ENCODE measurements at places on chromosomes 3 and 15.

DNA sequence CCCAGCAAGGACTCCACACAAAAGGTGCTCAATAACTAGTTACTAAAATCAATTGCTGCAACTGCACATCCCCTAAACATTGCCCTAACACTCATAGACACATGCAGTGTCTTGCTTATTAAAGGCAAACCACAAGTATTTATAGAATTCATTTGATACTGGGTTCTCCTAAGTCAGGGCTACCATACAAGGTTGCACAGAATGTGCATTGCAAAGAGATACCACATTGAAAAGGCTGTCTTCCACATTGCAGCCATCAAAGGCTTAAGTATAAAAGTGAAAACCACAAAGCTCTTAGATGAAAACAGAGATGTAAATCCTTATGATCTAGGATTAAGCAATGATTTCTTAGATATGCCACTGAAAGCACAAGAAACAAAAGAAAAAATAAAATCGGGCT lies 33.6 kb upstream of the TOPAZ1 start:
- no peak for DNase-seq

- DNase-seq = no peak
These were observed 10.8 kb downstream of the THRB start for GRCh38 chr3:24483873-24484272.

DNA sequence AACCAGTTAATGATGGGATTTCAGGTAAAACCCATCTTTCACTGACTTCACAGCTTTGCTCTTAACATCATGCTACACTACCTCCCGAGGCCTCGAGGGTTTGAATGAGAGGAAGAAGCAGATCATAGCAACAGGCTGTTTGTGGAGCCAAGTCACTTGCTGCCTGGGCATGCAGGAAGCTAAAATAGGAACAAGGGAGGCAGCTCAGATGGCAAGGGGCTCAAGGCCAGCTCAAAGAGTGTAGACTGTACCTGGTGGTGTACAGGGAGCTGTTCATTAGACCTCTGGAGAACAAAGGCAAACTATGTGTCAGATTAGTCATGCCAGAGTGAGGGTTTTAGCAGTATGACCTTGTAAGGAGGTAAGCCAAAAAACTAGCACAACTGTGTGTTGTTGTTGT lies 28.8 kb downstream of the ARRDC4 start:
- no peak for DNase-seq

- DNase-seq = no peak
These were observed 794.8 kb downstream of the MCTP2 start for GRCh38 chr15:95025924-95026728.

DNA sequence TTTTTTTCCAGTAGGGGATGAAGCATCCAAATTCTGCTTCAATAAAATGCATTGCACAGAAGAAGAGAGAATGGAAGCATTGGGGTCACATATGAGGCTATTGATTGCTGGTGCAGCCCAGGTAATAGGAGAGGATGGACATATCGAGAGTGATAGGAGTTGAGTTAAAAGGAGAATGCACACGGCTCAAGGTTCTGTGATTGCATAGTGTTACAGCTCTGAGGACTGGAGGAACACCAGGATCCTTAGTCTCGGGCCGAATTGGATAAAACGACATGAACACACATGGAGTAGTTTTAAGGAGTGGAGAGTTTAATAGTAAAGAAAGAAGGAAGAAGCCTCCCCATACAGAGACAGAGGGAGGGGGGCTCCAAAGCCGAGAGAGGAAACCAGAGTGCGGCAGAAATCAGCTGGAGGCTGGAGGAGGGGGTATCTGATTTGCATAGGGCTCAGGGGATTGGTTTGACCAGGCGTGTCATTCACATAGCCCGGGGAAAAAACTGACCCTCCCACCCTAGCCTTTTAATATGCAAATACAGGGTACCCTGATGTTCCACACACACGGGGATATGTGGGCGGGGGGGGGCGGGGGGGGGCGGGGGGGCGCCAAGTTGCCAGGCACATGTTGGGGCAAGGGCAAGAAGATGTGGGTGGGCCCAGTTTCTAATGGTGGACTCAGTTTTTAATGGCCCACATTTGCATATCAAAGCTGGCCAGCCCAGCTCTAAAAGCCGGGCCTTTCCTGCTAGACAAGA lies 156.9 kb downstream of the AGBL1 start:
- DNase-seq = no peak

DNA sequence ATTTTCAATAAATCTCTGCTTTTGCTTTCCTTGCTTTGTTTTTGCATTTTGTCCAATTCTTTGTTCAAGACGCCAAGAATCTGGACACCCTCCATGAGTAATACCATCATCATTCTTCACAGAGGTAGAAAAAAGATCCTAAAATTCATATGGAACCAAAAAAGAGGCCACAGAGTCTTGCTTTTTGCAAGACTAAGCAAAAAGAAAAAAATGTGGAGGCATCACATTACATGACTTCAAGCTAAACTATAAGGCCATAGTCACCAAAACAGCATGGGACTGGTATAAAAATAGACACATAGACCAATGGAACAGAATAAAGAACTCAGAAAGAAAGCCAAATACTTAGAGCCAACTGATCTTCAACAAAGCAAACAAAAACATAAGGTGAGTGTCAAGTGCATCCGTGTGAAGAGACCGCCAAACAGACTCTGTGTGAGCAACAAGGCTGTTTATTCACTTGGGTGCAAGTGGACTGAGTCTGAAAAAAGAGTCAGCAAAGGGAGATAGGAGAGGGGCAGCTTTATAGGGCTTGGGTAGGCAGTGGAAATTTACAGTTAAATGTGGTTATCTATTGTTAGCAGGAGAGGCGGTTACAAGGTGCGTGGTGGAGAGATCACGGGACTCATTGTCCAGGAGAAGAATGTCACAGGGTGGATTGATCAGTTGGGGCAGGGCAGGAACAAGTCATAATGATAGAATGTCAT lies 10.9 kb downstream of the STRIT1 start:
- no peak for DNase-seq

DNA sequence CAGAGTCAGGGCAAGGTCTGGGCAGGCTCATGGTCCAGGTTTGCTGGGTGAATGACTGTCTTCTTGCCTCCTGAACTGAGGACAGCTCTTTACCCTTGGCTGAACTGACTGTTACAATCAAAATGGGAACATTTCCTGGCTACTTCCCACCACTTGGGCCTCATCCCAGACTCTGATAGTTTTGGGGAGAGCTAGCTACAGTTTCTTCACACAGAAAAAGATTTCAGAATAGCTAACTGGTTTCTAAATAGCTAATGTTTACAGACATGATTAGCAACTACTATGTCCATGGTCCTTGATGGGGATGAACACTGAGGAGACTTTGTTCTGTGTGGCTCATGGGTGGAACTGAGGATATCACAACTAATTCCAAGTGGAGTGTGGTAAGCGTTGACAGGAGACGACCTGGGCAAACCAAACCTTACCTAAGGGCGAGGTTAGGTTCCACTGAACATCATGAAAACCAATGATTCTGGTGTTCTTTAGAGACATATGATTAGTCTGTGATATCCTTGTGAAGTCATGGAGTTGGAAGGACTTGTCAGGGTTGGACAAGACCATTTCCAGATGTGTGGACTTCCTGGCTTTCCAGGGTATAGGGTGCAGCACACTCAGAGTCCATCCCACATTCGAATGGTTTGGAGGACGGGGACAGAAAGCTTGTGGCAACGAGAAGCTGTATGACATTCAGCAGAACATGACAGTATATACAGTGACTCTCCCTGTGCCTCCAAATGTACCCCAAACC lies 7.3 kb downstream of the ALPK3 start:
- no peak for DNase-seq

- no peak for DNase-seq
These were observed 10.6 kb upstream of the TM4SF4 start for GRCh38 chr3:149463921-149464320.

DNA sequence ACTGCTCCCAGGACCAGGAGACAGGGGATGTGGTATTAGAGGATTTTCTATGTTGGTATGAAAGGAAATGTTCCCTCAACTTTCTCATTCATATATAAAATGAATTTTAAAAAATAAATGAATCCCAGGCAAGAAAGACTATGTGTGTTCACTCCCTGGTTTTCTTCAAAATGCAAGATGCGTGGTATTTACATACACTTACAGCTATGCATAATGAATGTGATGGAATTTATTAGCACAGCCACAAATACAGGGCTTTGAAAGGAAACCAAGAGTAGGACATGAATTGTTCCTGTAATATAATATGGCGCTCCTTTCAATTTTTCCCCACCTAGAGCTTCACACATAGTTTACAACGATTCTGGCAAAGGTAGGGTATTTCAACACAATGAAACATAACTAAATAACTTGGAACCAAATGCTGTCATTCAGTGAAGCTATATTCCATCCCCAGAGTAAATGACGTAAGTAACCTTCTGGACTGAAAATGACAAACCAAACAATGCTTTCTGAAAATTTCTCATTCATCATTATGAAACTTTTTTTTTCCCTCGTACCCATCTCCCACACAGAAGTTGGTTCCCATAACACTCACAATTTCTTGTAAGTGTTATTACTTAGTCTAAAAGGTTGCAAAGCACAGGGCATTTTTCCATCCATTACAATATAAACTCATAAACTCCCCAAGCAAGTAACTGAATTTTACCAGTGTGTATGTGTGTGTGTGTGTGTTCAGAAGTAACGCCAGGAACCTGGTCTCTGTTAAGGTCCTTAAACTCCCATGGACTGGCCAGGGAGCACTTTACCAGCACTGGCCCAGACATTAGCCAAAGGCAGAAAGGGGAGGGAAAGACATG lies 41.8 kb downstream of the CBLB start:
- no peak for DNase-seq

- no peak for DNase-seq
These were observed 13.3 kb downstream of the STAC start for GRCh38 chr3:36393563-36393962.

DNA sequence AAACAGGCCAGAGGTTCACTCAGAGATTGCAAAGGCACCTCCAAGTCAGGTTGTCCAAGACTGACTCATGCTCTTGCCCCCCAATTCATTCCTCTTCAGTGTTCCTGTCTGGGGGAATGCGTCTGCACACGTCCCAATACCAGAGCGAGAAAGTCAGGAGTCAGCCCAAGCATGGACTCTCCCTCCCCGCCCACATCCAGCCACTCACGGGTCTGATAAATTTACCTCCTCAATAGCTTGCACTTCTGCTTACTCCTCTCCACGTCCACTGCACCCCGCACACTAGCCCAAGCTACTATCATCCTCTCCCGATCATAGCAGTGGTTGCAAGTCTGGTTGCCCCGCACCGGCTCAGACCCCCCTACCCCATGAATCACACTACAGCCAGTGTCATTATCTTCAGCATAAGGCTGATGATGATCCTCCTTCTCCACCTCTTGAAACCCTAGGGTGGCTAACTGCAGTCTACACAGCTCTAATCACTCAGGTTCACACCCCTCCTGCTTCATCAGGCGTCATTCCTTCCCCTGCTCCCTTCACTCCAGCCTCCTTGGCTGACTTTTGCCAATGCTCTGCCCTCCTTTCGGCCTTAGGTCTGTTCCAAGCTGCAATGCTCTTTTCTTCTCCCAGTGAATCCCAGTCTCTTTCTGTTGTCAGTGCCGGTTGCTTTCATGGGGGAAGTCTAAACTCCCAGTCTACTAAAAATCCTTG lies 27.6 kb upstream of the MYO1E start:
- DNase-seq = no peak

DNA sequence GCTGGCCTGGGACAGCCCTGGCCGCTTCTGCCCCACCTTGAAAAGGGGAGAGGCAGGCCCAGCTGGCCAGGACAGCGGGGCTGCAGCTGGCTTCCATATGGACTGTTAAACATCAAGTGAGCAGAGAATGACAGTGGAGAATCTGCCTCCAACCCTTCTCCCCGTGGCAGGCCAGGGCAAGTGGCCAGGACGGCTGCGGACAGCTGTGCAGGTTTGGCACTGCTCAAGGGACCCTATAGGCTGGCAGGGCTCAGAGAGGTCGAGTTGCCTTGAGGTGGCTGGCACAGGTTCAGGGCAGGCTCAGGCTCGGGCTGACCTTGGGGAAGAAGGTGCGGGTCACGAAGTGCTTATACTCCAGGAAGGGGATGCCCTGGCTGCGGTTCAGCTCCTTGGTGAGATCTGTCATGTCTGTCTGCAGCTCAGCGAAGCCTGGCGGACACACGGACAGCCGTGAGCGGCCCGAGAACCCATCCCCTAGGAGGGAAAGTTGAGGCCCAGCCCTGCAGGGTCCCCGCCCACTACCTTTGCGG lies 24.3 kb downstream of the H1-8 start:
- no peak for DNase-seq

DNA sequence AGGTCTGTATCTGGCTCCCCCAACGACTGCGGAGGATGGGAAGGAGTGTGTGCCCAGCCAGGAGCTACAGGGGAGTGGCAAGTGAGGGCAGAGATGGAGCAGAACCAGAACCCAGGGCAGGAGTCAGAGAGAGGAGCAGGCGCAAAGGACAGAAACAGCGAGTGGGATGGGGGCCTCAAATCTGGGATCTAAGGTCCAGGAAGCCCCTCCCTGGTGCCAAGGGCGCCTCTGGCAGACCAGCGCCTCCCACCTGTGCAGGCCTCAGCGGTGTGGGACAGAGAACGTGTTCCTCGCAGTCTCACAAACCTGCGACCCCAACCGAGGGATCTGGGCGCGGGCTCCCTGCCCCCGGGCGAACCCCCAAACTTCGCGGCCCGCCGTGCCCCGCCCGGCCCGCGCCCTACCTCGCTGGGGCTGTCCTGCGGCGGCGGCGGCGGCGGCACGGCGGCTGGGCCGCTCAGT lies 301 bp downstream of the PCBP4 start:
- no peak for DNase-seq

DNA sequence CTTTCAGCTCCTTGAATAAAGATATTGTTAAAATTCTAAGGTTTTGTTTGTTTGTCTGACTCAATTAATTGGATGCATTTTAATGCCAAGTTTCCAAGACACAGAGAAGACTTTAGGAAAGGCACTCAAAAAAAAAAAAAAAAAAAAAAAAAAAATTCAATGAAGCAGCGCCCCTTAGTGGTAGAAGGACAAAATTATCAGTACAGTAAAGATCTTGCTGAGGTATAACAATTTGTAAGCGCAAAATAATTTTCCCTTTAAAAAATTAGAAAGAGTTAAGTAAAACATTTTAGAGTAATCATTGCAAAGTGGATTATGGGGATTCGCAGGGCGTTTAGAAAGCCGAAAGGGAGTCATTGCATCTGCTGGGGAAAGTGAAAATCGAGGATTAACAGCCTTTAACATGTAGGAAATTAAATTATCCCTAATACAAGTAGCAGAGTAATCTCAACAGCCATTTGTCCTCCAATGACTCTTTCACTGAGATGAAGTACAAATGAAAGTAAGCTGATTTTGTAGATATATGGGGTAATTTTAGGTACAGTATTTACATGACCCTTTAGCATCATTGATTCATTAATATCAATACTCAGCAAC lies 5.8 kb upstream of the DIS3L start:
- no peak for DNase-seq

GRCh38 chr3:169083885-169084284 lies 579.6 kb downstream of the MECOM start:
- no peak for DNase-seq

GRCh38 chr15:42712584-42712983 lies 24.3 kb downstream of the CDAN1 start:
- DNase-seq = no peak

GRCh38 chr3:129611812-129612533 lies 5.5 kb upstream of the PLXND1 start:
- DNase-seq = no peak

- no peak for DNase-seq
These were observed 63.4 kb downstream of the KLF13 start for GRCh38 chr15:31390029-31390428.

All from renal cortex interstitium (tissue), 15 donors.